Activated CD8-positive, alpha-beta memory T cell treated with anti-CD3 and anti-CD28 coated beads for 48 hours (primary cell): ENCODE measurements at places on chromosomes 3 and 15.

DNA sequence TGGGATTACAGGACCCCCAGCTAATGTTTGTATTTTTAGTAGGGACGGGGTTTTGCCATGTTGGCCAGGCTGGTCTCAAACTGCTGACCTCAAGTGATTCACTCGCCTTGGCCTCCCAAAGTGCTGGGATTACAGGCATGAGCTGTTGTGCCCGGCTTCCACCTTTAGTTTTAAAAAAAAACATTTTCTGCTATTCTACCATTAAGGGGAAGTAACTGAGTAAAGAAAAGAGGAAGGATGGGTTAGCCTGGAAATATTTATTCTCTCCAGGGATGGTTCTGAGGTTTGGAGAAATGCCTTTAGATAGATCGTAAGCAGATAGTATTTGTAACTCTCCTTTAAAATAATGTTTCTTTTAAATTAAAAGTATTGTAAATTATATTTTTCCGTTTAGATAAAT lies 3.1 kb downstream of the AP4E1 start:
- no peak for DNase-seq

- DNase-seq = no peak
Observed at GRCh38 chr3:37768107-37768809, 93.4 kb upstream of the CTDSPL start.

GRCh38 chr3:146953511-146953981 lies 348.4 kb upstream of the PLSCR5 start:
- DNase-seq = no peak

GRCh38 chr3:104368760-104369159 lies 997.9 kb upstream of the ALCAM start:
- no peak for DNase-seq

GRCh38 chr3:182440101-182440500 lies 353.2 kb upstream of the ATP11B start:
- no peak for DNase-seq

DNA sequence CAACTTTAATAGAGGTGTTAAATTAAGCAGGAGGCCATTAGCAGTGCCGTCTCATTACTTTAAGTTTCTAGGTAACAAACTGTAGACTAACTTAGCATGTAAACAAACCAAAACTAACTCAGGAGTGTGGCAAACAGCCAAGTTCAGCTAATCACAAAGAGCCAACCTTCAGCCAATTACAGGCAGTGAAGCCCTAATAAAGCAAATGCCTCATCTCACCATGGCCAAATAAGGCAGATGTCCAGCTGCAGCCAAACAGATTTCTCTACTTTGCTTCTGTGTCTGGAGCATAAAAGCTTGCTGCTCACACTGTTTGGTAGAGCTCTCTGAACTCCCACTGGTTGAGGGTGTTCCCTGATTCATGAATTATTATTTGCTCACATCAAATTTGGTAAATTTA lies 835.4 kb upstream of the GBE1 start:
- DNase-seq = no peak

GRCh38 chr3:196207833-196208607 lies 3.2 kb downstream of the ZDHHC19 start:
- DNase-seq = no peak

- no peak for DNase-seq
Observed at GRCh38 chr3:41792806-41793205, 169.1 kb downstream of the ULK4 start.

- no peak for DNase-seq
Observed at GRCh38 chr15:58392141-58392540, 39.6 kb upstream of the LIPC start.

DNA sequence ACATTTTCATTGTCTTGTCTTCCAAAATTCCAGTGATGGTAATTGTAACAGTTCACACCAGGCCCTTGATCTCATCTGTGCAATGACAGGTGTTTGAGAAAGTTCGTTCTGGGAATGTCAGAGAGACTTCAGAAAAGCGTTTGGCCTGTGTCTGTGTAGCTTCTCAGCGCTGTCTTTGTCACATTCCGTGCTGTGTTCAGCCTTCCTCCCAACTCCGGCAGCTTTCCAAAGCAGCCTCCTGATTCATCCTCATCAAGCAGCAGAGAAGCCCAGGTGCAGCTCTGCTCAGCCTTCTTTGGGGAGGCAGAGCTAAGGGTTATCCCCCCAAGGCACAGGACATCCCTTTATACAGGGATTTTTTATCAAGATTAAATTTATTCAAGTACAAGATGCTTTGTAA lies 494.0 kb upstream of the SUCLG2 start:
- no peak for DNase-seq

DNA sequence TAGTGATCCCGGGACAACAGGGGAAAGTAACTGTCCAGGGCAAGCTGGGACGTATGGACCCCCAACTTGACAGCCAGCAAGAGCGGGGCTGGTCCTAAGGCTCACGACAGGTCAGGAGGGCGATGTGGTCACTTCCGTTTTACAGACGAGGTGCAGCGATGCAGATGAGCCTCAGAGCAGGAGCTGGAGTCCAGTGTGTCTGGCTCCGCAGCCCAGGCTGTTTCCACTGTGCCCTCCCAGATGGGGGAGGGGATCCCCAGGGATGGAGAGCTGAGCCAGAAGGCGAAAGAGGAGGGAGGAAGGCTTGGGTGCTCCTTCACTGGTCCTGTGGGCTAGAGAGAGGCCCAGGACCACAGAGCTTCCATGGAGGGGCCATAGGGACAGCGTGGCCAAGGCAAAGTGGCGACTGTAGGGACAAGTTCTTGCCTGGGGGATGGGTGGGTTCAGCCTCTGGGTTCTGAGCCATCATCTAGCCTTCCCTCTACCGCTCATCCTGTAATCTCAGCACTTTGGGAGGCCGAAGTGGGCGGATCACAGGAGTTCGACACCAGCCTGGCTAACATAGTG lies 5.7 kb downstream of the SNX33 start:
- no peak for DNase-seq

DNA sequence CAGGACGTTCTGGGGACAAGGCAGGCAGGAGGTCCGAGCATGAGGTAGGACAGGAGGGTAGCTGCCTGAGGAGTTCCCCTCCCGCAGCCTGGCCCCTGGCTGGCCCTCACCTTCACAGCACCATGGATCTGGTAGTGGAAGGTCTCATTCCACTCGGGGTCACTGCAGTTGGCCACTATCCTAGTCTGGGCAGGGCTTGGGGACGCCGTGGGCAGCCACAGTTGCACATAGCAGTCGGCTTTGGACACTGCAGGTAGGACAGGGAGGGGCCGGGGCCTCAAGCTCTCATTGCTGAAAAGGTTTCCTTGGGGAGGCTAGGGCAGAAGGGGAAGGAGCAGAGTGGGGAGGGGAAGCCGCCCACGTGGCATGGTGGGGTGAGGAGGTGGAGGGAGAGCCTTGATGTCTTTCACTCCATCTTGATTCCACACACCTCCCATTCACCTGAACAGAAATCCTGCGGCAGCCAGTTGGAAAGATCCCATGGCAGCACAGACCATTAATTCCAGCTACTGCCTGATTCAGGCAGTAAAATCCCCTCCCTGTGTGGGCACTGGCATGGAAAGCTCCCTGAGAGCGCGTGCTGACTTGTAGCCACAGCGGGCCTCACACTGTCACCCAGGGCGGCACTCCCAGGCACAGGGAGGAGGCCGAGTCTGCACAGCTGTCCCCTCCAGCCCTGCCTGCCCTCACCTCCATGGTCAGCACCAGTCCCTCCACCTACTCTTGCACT lies 2.1 kb downstream of the PLA2G4F start:
- no peak for DNase-seq

DNA sequence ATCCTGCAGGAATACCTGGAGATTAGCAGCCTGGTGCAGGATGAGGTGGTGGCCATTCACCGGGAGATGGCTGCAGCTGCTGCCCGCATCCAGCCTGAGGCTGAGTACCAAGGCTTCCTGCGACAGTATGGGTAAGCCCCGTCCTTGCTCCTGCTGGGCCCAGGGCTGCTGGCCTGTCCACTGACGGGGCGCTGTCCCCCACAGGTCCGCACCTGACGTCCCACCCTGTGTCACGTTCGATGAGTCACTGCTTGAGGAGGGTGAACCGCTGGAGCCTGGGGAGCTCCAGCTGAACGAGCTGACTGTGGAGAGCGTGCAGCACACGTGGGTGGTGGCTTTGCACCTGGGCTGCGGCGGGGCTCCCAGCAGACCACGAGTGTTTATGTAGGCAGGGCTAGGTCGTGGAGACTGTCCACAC lies 5.0 kb downstream of the FES start:
- DNase-seq = no peak

DNA sequence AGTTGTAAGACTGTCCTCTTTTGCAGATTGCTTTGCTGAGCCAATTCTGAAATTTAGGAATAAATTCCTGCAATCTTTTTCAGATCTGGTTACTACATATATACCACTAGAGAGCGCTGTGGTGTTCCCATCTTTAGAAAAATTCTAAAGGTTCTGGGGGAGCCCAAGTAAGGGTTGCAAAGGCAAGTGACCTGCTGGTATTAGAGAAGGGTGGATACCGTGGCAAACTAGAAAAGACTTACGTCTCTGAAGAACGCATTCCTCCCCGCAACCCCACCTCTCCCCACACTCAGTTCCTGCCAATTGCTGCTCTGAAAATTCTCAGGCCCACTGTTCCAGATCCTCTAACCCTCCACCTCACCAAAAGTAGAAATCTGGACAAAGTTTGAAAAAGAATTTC lies 48.5 kb downstream of the EFHB start:
- no peak for DNase-seq

GRCh38 chr3:118932822-118933558 lies 101.7 kb downstream of the IGSF11 start:
- DNase-seq = no peak

GRCh38 chr15:69375151-69375790 lies 38.9 kb upstream of the KIF23 start:
- no peak for DNase-seq

DNA sequence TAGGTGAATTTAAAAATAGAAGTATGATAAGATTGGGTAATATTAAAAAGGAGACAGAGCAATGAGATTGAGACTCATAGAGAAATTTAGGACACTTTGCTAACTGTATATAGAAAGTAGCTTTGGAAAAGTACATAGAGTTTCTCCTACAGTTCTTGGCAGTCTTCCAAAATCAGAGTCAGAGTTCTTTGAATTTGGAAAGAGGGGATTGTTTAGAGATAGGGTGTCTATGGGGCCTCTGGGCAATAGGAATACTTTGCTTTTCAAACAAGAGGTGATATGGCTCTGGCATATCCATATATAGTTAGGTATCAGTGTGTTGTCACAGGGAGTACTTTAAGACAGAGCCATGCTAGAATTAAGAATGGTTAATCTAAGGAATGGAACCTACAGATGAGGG lies 477.1 kb upstream of the KCNMB2 start:
- DNase-seq = no peak

- no peak for DNase-seq
Observed at GRCh38 chr3:141311170-141311495, 57.2 kb upstream of the ZBTB38 start.

DNA sequence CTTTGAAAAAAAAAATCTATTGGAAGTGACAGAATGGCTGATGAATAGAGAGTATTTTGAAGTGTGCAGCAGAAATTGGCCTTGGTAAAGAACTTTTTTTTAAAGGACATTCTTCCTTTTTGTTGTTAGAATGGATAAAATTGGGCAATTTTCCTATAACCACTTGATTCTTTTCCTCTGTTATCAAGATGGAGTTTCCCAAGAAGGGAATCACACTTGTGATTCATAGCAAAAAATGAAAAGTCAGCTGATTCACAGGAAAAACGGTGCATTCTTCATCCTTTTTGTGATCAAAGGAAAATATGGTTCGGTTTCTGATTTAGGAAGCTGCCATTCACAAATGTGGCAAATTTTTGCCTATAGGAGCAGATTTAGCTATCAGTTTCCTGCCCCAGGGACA lies 486.8 kb downstream of the GBE1 start:
- DNase-seq = no peak

- DNase-seq = no peak
Observed at GRCh38 chr3:120569222-120570057, 26.7 kb upstream of the NDUFB4 start.

- DNase-seq = no peak
Observed at GRCh38 chr3:13110678-13111116, 37.5 kb upstream of the IQSEC1 start.

GRCh38 chr3:18890449-18890848 lies 257.9 kb upstream of the KCNH8 start:
- DNase-seq = no peak

DNA sequence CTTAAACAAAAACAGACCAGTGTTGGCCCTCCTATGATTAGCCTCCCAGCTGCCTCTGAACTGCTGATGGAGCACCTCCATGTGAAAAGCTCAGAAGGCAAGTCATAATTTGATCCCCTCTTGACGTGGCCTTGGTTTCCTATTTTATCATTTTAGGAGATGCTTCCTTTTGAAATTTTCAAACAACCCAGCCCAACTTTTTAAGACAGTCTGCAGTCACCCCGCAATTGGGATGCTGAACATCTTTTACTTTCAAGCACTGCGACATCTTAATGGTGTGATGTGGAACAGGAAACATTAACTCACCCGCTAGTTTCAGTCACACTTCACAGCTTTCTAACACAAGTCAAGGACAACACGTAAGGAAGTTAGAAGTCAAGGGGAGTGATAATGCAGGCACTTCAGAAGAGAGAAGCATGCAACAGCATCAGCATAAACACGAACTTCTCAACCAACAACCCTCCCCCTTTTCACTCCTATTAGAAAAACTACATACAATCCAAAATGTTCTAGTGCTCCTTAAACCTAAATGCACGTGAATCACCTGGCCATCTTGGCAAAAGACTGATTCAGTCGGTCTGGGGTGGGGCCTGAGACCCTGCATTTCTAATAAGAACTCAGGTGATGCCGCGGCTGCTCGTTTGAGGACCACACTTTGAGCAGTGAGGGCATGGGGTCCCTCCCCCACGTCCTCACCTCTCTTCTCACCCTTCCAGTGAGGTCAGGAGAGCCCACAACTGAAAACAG lies 161.5 kb downstream of the FOXP1 start:
- no peak for DNase-seq

DNA sequence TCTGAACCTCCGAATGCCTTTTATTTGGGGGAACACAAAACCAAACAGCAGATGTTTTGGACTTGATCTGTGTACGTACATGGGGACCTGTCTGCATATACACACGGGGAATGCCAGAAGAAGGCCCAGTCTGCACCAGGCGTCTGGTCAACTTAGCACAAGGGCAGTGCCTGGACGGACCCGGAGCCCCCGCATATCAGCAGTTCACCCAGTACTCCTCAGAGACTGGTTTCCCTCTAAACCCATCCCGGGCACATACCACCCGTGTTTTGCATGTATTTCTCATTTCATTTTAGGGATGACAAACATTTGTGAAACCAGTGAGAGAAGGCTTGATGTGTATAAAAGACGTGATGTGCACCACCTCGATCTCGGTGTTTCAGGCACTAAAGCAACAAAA lies 49.7 kb downstream of the KLHL25 start:
- DNase-seq = no peak

GRCh38 chr3:58384381-58385090 lies 49.1 kb downstream of the PDHB start:
- no peak for DNase-seq

DNA sequence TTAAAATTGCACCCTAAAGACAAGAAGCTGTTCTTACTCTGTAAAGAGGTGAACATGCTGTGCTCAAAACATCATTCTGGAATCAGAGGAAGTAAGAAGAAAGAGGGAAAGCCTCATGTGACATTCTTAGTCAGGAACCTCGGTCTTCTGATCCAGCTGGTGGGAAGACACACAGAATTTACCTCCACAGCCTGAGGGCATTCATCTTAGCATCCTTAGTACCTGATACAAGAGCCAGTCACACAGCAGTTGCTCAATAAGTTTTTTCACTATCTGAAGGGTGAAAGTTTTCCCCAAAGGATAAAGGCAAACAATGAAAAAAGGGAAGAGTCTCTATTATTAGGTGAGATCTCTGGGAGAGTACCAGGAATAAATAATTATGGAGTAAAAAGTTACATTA lies 116.8 kb downstream of the SEMA6D start:
- DNase-seq = no peak

- DNase-seq = no peak
Observed at GRCh38 chr3:55486101-55486856, 827 bp downstream of the WNT5A start.
